ENCODE measurements at places on chromosomes 4 and X.

DNA sequence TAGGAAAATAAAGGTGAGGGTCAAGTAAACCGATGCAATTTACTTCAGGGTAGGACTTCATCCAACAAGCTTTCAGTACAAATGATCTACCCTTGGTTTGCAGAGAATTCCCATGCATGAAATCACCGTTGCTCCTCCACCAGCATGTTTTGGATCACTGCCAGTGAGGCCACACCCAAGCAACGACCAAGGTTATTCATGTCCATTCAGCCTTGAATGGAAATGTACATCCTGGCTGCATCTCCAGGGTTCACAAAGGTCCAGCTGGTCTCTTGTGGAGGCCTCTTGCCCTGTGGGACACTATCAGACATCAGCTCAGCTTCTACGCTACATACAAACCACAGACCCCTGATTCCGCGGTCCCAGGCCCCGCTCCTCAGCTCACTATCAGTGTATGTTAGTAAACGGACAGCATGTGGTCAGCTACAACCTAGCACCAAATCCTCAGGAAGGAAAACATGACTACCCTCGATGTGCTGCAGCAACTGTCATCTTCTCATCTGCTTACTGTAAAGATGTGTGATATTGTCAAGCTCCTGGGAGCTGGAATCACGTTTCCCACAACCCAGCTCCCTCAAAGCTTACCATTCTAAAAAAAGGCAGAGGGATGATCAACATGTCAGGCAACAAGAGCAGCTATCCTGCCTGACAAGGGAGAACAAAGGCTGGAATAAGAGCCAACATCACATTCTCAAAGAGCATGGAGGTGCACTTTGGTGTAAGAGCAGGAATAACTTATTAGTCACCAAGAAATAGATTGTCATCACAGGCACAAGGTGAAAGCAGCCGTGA is 4.9 kb downstream of the LYAR start:
- DNase-seq = no peak

- no peak for DNase-seq
Measured at GRCh38 chr4:6662591-6662990, 22.1 kb downstream of the MRFAP1 start.

DNA sequence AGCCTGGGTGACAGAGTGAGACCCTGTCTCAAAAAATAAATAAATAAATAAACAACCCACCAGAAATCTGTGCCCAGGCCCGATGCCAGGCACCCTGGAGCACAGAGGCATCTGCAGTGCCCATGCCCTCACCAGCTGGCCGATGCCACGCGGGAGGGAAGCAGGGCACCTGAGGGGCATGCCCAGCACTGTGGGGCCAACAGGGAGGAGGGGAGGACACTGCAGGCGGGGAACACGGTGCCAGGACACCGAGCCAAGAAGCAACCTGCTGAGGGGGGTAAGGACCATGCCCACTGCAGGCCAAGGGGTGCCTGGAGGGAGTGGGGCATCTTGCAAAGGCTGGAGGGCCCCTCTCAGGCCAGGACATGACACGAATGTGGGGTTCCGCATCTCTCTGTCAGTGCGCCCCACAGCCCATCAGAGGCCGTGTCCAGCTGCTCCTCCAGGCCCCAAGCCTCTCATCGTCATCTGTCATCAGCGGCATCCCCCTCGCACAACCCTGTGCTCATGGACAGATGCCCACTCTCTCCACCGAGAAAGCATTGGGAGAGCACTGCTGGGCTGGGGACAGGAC is 13.3 kb upstream of the DUSP9 start:
- DNase-seq = no peak

- no peak for DNase-seq
Measured at GRCh38 chr4:8365951-8366350, 74.6 kb downstream of the ACOX3 start.

GRCh38 chr4:163562496-163562895 is 68.0 kb downstream of the TMA16 start:
- no peak for DNase-seq

DNA sequence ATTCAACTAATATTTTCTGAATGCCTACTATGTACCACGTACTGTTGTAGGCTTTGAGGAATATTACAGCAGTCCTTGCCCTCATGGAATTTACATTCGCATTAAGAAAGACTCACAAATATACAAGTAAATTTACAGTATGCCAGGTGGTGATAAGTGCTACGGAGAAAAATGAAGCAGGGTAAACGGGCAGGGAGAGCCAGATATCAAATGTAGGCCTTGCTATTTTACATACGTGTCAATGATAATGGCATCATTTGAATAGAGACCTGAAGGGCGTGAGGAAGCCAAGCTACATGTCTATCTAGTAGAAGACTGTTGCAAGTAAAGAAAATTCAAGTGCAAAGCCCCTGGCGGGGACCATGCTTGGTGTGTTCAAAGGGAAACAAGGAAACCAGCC is 65.2 kb downstream of the AMMECR1 start:
- DNase-seq = no peak

DNA sequence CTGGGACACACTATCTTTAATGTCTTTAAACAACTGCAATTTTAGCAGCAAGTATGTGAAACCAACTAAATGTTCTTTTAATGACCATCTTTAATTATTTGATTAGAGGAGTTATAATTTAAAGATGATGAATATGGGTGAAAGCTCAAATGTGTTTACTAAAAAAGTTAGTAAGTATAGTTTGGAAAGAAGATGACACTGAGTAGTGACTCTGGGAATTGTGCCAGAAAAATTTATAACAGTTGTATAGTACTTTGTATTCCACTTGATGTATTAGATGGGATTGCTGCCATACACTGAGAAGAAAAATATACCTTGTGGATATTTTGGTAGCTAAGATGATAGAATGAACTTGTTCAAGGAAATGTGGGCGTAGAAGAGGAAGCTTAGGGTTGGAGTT is 19.5 kb upstream of the PACRGL start:
- no peak for DNase-seq

DNA sequence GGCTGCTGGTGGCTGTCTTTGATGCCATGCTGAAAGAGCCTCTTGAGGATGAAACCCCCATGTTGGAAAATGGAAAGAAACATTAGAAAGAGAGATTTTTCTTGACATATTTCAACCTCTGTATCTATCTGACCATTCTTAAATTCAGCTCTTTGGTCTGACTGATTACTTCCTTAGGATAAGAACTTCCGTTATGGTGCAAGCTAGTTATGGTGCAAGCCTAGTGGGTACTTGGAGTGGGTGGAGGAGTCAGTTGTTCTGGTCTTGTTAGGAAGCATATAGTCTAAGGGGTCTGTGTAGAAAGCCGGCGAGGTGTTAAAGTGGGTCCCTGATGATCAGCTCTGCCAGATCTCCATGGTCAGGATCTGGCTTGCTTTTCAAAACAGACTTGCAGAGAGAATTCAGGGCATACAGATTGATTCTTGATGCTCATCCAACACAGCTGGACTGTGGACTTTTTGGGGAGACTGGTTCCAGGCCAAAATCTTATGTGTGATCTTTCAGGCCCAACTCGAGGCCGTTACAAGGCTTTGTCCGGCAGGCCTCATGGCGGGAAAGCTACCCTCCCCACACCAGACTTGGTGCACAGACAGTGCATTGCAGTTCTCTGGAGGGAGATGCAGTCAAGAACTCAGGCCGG is 82.8 kb upstream of the BOD1L1 start:
- no peak for DNase-seq

GRCh38 chrX:47637546-47638195 is 7.9 kb upstream of the CFP start:
- DNase-seq = no peak

- no peak for DNase-seq
Measured at GRCh38 chr4:98517218-98518021, 141.0 kb downstream of the TSPAN5 start.

GRCh38 chr4:94559351-94559806 is 107.6 kb downstream of the PDLIM5 start:
- DNase-seq = no peak

GRCh38 chr4:106691749-106692148 is 323.2 kb upstream of the GIMD1 start:
- DNase-seq = no peak

DNA sequence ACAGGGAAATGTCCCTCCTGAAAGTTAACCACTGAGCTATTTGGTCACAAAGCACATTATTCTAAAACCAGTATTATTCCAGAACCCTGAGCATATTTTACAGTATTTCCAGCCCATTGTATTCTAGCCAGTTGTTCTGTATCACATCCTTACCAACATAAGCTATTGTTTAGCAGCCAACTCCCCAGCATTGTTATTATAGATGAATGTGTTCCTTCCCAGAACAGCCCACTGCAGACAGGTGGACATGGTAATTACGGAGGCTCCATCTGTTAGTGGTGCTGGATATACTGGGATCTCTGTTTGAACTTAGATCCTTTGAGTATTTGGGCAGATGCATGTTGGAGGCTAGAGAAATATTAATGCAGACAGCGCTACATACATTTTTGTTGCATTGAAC is 126.1 kb downstream of the MGST2 start:
- DNase-seq = no peak

GRCh38 chrX:148649145-148649795 is 148.9 kb downstream of the AFF2 start:
- DNase-seq = no peak

Data from AG09309 (cell line).